ENCODE measurements at places on chromosomes 11 and 22. TPM values are rescaled to one million over a fixed set of nuclear protein-coding genes. Genes with fewer than 3 reads are reported as not detected.

Gene DCDC1
- total RNA-seq: not detected

- no peak for DNase-seq
Measured at GRCh38 chr11:47327025-47327424, 25.5 kb downstream of the MYBPC3 start.

GRCh38 chr11:71263386-71263785 lies 11.0 kb upstream of the SHANK2 start:
- DNase-seq: no peak

DNA sequence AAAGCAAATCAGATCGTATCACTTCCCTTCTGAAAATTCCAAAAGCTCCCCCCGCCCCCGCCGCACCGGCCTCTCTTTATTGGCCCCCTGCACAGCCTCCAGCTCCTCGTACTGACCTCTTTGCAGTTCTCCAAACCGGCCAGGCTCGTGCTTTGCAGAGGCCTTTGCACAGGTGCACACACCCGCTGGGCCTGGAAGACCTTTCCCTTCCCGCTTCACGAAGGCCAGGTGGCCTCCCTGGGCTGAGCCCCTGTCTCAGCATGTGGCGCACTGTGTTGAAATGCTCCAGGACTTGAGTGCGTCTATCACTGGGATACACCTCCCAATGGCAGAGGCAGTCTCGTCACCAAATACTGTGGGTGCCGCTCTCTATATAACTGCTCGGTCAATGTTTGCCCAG lies 13.2 kb upstream of the ADA2 start:
- DNase-seq: no peak

Gene CD3D
- 1.3 TPM for total RNA-seq

Gene PDE3B
- total RNA-seq: 71.5 TPM

- DNase-seq: no peak
Measured at GRCh38 chr11:96827164-96827563, 437.4 kb downstream of the JRKL start.

DNA sequence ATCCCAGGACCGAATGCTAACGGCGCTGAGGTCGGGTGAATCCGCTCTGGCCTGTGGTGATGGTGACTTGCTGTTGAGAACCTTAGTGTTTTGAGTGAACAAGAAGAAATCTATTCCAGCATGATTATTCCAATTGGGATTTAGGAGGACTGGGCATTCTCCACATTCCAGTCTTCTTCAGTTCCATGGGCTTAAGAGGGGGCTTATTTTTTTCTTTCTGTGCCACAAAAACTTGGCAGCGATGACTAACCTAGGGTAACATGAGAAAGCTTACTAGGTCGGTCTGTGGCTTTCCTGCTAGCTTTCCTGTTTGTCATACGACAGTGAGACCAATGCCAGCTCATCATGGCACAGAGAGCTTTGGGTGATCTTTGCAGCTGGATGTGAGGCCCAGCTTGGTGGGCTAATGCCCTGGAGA lies 62.9 kb upstream of the ATXN10 start:
- DNase-seq: no peak

GRCh38 chr11:72740060-72740424 lies 12.2 kb downstream of the ARAP1 start:
- DNase-seq: no peak

DNA sequence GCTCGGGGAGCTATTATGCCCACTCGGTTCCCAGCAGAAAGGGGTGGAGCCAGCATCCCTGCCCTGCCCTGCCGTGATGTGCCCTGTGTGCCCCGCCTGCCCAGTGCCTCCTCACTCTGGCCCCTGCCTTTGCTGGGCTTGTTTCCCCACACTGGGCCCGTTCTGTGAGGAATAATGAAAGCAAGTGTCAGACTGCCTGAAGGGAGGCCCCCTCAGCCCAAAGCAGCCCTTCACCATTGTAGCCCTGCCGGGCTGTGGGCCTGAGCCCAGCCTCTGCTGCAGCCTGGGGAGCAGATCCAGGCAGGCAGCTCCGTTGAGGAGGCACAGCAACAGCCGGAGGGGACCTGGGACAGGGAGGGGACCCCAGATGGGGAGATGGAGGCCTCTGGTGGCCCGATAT lies 20.2 kb upstream of the NEFH start:
- no peak for DNase-seq

Gene APOL3
- 66.8 TPM for total RNA-seq

DNA sequence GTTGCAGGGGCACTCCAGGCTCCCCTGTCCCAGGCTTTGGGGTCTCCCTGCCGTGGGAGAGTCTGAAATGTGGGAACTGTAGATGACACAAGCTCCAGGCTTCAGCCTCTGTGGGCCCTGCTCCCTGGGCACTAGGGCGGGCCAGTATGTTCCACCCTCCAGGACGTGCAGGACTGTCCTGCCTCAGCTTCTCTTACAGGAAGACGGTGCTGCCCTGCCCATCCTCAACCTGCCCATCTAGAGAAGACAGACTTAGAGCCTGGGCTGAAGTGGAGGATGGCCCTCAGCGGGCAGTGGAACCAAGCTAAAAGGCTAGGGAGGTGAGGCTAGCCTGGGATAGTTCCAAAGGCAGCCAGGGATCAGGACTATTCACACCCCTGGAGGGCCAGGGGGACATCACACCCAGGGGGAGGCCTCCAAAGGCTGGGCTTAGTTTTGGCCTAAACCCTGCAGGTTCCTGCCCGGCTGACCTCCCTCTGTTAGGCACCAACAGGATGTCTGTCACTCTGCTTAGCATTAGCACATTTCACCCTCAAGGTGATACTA lies 4.0 kb upstream of the CERK start:
- no peak for DNase-seq

Gene NTM
- 2.9 TPM for total RNA-seq

Gene TRPM5
- total RNA-seq: not detected

- no peak for DNase-seq
Measured at GRCh38 chr11:1470681-1471611, 15.6 kb downstream of the MOB2 start.

DNA sequence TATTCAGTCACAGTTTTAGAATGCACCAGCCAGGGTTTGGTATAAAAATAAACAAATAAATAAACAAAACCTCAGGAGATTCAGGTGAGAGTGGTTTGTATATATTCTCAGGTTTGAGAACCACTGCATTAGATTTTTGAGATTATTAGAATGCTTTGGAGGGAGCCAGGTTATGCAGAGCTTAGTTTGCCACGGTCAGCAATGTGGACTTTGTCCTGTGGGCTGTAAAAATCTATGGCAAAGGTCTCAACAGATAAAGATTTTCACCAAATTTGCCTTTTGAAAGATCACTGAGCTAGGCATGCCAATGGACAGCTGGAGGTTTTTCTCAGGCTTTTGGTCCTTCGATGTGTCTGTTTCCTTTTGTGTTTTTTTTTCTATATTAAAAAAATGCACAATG lies 650.1 kb upstream of the RAG2 start:
- DNase-seq: no peak

DNA sequence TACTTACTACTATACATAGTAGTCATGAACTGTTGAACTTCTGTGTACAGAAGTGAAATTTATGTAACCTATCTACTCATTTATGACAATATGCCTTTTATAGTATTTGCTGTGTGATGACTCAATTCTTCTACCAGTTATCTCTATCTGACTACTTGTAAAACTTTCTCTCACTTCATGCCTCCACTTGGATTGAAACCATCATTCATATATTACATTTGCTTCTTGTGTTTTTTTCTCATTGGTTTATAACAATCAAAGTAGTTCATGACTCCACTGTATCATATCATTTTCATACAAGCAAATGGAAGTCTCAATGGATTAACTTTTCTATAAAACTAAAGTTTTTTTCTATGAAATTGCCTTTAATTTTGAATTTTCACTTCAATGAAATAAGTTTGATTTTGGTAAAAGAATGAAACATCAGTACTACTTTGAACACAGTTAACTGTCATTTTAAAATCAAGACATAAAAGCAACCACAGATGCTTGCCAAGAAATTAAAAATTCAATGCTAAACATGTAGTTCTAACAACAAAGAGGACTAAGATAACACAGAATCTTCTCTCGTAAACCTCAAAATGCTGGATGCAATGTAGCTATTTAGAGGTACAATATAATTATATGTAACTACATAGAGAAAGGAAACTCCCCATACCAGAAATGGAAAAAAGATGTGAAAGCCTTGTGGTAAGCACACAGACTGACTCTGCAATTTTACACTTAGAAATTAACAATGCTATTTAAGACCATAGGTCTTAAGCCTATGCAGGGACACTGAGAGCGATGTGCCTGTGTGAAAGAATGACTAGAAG lies 27.6 kb upstream of the EXPH5 start:
- no peak for DNase-seq

DNA sequence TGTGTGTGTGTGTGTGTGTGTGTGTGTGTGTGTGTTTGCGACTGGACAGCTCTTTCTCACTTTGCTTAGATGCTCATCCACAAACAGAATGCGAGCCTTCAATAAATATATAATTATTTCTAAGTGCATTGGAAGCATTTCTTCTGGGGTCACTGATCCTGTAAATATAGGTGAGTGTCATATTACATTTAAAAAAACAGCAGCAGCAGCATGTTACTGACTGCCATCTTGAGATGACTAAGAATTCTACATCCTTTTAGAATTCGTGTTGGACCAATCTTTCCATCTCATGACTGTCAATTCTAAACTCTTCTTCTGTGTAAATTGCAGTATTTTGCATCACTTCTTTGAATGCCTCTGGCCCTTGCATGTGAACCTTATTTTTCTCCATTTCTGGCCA lies 238.0 kb upstream of the DDI1 start:
- no peak for DNase-seq

Gene OR51B2
- not detected for total RNA-seq

Gene LAYN
- 7.1 TPM for total RNA-seq

DNA sequence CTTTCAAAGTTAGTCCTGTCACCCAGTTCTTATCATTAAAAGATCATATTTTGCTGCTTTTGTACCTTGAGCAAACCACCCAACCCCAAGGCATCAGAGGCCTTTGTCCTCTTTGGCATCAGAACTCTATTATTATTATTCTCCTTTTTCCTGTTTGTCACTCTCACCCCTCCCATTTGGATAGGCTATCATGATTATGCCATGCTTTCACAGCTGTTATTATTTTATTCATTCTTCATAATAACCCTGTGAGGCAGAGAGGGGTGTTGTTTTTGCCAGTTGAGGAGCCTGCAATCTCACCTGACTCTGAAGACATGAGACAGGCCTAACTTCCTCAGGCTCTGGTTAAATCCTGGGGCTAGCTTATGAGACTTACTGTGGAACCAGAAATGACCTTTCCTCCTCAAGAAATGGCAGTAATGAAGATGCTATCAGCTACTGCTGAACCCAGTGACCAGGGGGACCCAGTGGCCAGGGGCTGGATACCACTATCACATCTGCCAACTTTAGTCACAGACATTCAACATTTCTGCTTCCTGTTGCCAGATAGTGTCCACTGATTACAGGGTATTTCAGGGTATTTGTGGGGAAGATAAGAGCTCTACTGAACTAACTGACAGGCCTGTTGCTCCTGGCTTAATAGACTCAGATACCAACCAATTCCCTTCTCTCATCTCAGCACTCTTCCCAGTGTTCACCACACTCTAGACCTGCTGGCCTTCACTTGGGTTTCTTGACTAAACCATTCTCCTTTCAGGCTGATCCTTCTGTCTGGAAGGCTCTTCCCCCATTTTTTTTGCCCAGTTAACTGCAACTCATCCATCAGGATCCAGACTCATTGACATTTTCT lies 11.8 kb upstream of the SWAP70 start:
- no peak for DNase-seq

Gene OLFML1
- 6.7 TPM for total RNA-seq

Gene LRRC75B
- 6.0 TPM for total RNA-seq

Gene ANAPC15
- 29.1 TPM for total RNA-seq

GRCh38 chr11:132456751-132457328 lies 1075.5 kb downstream of the OPCML start:
- DNase-seq: no peak

Gene KDM4E
- not detected for total RNA-seq

Gene PATE4
- total RNA-seq: not detected

Measured in mesenteric fat pad (tissue), 1 donor.